ENCODE measurements at places on chromosomes 2 and 18.

DNA sequence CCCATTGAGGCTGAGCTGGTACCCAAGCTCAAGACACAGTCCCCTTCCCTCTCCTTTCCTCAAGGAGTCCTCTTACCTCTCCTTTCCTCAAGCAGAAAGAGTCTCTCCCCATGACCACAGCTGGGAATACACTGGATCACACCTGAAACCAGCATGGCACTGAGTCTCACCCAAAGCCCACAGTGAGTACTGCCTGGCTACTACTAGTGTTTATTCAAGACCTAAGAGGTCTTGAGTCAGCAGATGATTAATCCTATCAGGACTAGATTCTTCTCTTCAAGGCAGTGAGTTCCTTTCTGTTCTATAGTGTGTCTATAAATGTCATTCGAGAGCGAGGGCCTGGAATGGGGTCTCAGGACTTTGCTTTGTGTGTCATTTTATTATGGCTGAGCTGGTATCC lies 111.4 kb downstream of the METTL4 start:
- DNase-seq, result no peak

GRCh38 chr2:117179405-117179804 lies 635.1 kb upstream of the DDX18 start:
- DNase-seq, result no peak

- DNase-seq, result no peak
Measured at GRCh38 chr2:183035298-183035953, 2.8 kb downstream of the NCKAP1 start.

- peak; percentile 35 for DNase-seq
Measured at GRCh38 chr2:30282081-30282480, 50.7 kb downstream of the LBH start.

- DNase-seq, result no peak
Measured at GRCh38 chr2:148967578-148967977, 70.9 kb upstream of the LYPD6B start.

DNA sequence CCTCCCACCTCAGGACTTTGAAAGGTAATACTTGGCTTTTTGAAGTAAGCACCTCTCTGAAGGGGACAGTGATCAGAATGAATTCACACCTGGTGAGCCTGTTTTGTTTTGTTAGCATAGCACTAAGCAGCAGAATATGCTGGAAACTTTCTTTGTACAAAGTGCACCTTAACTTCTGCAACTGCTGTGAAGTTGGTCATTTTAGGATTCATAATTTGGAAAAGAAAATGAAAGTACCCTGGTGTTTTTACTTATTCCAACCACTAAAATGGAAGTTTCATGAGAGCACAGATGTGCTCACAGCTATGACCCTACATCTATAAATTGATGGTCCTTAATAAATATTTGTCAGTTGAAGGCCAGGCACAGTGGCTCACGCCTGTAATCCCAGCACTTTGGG lies 257.8 kb upstream of the STON1 start:
- no peak for DNase-seq

DNA sequence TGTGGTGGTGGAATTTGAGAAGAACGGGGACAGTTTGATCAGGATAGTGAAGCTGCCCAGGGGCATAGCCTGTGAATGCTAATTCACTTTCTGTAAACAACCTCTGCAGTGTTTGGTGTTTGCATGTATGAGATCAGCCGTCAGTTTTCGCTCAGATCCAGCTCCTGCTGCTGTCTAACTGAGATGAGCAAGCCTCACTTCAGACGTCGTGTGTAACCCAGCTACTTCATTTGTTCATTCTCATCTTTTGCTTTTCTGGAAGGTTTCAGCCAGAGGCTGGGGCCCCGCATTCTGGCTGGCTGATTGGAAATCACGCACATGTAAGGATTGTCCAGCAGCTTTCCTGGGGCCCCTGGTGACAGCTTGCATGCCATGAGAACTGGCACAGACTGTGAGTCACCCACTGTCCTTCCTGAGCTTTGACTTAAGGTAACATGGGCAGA lies 48.9 kb downstream of the LDLRAD4 start:
- DNase-seq, result no peak

GRCh38 chr2:11227595-11227994 lies 72.3 kb downstream of the SLC66A3 start:
- DNase-seq, result no peak

DNA sequence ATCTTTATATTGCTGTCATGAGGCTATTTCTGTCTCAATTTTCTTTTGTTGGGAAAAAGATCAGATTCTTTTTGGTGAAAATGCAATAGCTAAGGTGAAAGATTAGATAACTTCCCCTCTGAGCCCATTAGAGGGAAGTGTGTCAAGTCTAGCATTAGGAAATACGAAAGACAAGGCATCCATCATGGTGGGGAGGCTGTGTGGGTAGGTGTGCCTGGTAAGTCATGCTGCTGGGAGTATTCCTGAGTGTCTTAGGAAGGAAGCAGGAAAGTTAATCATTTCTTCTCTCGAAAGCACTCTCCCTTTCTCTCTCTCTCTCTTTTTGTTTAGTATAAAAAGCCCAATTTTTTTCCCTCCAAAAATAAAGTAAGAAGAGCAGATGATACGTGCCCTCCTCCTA lies 780.2 kb upstream of the FSHR start:
- DNase-seq, result no peak

DNA sequence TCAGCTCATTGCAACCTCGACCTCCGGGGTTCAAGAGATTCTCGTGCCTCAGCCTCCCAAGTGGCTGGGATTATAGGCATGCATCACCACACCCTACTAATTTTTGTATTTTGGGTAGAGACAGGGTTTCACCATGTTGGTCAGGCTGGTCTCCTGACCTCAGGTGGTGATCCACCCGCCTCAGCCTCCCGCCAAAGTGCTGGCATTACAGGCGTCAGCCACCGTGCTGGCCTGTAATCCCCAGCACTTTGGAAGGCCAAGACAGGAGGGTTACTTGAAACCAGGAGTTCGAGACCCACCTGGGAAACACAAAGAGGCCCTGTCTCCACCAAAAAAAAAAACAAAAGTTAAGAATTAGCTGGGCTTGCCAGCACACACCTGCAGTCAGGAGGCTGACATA lies 18.5 kb downstream of the USP34 start:
- no peak for DNase-seq

DNA sequence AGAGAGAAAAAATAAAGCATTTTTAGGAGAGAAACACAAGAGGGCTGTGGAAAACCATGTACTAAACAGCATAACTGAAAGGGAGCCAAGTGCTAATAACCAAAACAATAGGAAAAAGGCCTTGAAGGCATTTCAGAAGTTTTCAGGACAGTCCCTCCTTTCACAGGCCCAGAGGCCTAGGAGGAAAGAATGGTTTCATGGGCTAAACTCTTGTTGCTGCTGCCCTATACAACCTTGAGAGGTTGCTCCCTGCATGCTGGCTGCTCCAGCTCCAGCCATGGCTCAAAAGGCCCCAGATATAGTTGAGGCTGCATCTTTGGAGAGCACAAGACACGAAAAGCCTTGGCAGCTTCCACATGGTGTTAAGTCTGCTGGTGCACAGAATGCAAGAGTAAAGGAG lies 267.4 kb upstream of the LRP1B start:
- DNase-seq, result no peak

GRCh38 chr2:32442020-32442467 lies 85.2 kb downstream of the BIRC6 start:
- DNase-seq, result no peak

DNA sequence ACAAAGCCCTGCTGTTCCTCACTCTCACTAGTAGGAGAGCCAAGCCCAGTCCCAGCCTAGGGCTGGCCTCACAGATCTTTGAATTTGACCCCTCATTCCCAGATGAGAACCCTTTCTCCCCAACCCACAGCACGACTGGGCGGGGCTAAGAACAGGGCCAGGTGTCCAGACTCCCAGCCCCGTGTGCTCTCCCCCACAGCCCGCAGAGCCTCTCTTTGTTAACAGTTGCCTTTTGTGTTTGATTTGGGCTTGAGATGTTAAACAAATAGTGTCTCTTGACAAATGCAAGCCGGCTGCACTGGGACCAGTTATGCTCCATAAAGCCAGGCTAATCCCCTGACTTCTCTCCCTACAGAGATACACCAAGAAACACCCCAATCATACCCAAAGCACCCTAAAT lies 4.7 kb upstream of the KCNK3 start:
- DNase-seq, result no peak

DNA sequence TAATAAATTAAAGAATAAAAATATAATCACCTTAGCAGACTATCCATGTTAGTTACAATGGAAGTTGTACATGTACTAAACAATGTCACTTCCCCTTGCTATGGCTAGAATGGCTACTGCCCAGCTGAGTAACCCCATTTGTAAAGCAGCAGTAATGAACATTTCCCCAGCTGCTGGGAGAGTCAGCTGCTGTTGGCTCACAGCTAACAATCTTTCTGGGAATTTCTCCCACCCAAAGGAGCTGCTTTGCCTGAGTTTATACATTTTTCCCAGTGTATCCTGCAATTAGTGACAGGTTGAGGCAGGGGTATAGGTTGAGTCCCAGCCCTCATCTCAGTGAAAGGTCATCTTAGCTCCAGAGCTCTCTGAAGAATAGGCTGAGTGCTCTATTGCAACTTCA lies 665.6 kb upstream of the KLHL29 start:
- no peak for DNase-seq

GRCh38 chr2:169066897-169067296 lies 2.5 kb upstream of the DHRS9 start:
- DNase-seq, result no peak

- DNase-seq, result no peak
Measured at GRCh38 chr18:46424898-46425297, 232.1 kb downstream of the LOXHD1 start.

GRCh38 chr18:21714474-21714873 lies 9.9 kb upstream of the ABHD3 start:
- no peak for DNase-seq

- peak; percentile 63 for DNase-seq
Measured at GRCh38 chr2:96163768-96164429, 18.7 kb upstream of the DUSP2 start.

GRCh38 chr2:34737146-34737545 lies 1138.0 kb upstream of the FAM98A start:
- DNase-seq, result no peak

- DNase-seq, result no peak
Measured at GRCh38 chr2:43161650-43162510, 64.5 kb downstream of the ZFP36L2 start.

DNA sequence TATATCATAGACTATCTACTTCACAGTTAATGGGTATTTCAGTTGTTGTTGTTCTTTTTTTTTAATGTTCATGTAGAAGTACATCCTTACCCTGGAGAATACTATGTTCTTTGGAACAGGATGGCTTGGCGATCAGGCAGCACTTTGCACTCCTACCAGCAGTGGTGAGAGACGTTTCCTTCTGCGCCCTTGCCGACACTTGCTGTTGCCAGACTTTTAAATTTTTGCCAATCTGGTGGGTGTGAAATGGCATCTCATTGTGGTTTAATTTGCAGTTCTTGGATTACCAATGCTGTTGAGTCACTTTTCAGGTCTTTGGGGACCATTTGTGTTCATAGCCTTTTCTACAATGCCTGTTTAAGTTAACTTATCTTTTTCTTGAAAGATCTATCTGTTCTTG lies 197.3 kb downstream of the SH3RF3 start:
- no peak for DNase-seq

DNA sequence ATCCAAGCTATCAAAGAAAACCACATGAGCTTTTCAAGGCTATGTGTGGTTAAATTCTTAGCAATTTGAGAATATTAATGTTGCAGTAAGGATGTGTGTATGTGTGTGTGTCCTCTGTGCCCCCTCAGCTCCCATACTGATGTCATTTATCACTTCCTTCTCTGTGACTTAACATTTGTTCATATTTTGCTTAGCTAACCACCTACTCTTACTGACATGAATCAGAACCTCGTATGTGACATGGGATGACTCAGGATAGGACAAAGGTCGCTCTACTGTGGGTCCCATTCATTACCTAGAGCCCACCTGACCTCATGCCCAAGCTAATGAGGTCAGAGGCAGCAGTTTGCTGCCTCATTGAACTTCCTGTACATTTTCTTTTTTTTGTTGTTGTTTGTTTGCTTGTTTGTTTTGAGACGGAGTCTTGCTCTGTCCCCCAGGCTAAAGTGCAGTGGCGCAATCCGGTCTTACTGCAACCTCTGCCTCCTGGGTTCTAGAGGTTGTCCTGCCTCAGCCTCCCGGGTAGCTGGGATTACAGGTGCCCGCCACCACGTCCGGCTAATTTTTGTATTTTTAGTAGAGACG lies 36.3 kb downstream of the MOGAT1 start:
- no peak for DNase-seq

DNA sequence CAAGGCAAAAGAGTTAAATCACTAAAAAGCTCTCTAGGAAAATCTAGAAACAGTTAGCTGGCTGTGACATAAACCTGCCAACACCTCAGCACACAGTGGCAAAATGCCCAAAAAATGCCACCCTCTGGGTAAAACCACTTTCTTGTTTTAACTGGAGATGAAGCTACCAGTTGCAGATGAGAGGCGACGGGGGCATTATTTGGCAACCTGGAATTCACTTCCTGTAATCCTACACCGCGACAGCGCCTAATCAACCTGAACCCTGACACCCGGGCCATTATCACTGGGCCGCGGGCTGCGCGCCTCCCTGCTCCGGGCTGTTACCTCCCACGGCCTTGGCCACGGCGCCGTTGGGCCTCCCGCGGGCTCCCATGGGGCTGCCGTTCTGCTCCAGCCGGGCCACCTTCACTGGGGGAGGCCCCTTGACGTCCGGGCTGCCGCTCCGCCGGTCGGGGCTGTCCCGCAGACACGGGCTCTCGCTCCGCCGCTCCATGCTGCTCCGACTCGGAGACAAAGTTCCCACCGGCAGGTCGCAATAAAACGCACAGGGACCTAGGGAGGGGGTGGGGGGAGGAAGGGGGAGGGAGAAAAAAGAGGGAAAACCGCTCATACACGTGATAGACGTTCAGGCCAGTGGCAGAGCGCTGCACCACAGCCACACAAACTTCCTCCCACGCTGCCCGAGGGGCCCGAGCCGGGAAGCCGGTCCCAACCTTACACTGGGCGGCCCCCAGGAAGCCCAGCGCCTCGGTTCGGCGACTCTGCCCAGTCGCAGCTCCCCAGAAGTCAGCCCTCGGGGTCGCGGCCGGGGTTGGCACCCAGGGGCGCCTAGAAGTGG lies 2.0 kb downstream of the SATB2 start:
- peak; percentile 47 for DNase-seq
